ENCODE measurements at places on chromosomes 7 and 10. TPM values are rescaled to one million over a fixed set of nuclear protein-coding genes. Genes with fewer than 3 reads are reported as not detected.

Gene VWDE
- total RNA-seq: not detected

Gene ABCB1
- 4.1 TPM for total RNA-seq

DNA sequence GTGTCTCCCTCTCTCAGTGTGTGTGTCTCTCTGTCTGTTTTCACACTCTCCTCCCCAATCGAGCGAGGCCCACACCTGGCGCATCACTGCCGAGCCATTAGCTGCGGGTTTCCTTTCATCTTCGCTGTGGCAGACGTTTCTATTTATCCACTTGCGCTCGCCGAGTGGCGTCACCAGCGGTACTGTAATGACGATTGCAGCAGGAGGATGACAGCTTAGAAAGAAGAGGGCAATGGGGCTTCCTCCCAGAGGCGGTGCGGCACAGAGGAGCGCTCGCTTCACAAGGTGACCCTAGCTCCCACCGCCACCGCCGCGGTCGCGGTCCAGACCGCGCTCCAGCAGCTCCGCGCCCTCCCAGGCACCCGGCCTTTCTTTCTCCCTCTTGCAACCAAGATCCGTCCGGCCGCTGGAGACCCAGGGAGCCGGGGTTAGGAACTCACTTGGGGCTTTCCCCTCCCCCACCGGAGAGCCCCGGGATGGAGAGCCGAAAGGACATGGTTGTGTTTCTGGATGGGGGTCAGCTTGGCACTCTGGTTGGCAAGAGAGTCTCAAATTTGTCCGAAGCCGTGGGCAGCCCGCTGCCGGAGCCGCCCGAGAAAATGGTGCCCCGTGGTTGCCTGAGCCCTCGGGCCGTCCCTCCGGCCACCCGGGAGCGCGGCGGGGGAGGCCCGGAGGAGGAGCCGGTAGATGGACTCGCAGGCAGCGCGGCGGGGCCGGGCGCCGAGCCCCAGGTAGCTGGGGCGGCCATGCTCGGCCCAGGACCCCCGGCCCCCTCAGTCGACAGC lies at the start of gene EVX1:
Gene EVX1 (plus strand): TSS at position 248 of the 785 bp plus-strand sequence. CDS start 229 bp downstream, at position 477.
- DNase-seq: no peak

DNA sequence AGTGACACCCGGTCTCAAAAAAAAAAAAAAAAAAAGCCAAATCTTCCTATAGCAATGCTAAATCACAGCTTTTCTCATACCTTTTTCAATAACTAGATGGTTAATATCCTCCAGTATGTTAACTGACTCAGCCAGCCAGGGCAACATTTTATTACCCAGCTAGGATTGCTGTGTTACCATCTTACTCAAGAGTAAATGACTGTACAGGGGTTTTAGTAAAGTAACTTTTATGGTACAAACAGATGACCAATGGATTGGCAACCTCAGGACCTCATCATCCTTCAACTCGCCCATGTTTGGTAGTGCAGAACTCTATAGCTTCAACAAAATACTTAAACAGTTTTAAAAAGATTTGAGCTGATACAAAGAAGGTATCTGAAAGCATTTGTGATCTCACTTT lies 59.5 kb downstream of the HBP1 start:
- no peak for DNase-seq

DNA sequence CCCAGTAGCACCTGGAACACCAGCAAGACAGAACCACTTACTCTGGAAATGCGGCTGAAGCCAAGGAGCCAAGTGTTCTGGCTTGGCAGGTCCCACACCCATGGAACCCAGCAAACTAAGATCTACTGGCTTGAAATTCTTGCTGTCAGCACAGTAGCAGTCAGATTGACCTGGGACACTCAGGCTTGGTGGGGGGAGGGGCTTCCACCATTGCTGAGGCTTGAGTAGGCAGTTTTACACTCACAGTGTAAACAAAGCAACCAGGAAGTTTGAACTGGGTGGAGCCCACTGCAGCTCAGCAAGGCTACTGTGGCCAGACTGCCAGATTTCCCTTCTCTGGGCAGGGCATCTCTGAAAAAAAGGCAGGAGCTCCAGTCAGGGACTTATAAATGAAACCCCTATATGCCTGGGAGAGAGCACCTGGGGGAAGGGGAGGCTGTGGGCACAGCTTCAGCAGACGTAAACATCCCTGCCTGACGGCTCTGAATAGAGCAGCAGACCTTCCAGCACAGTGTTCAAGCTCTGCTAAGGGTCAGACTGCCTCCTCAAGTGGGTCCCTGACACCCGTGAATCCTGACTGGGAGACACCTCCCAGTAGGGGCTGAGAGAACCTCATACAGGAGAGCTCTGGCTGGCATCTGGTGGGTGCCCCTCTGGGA lies 121.2 kb downstream of the MTERF1 start:
- DNase-seq: no peak

- no peak for DNase-seq
These were observed 152.0 kb downstream of the MACC1 start for GRCh38 chr7:20064974-20065862.

DNA sequence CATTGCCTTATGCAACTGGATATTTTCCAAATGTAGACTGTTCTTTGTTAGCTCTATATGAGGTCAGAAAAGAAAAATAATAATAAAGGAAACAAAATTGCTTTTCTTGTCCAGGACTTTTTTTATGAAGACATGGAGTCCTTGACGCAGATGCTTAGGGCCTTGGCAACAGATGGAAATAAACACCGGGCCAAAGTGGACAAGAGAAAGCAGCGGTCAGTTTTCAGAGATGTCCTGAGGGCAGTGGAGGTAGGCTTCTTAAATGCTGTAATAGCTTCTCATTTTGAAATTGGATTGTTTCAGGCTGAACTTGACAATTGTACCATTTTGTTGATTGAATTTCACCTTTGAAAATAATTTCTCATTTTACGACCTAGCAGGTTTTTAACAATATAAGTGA lies 12.9 kb upstream of the LSMEM1 start:
- DNase-seq: no peak

DNA sequence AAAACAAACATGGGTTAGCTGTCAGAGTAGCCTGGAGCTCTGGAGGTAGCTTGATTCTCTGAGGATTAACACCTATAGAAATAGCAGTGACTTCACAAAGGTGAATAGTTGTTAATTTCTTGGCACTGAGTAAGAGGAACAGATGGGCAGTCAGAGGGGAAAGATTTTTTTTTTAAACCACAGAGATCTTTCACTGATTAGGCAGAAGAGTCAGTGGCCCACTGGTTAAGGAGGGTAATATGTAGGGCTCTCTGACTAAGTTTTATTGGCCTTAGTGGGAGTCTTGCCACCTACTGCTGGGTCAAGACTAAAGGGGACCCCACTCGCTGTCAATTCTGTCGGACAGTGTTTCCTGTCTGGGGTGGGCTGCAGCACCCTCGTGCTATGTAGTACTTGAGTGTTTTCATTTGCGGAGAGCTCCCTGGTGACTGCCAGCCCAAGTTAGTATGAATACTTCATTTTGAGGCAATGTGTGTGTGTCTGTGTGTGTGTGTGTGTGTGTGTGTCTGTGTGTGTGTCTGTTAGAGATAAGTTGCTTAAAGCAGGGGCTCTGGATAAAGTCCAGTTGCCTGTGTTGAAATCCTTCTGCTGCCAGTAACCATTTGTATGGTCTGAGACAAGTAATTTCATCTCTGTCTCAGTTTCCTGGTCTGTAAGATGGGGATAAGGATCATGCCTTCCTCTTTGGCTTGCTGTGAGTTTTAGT lies 145.2 kb downstream of the ARID5B start:
- no peak for DNase-seq

GRCh38 chr7:34486371-34486770 lies 171.6 kb upstream of the NPSR1 start:
- no peak for DNase-seq

DNA sequence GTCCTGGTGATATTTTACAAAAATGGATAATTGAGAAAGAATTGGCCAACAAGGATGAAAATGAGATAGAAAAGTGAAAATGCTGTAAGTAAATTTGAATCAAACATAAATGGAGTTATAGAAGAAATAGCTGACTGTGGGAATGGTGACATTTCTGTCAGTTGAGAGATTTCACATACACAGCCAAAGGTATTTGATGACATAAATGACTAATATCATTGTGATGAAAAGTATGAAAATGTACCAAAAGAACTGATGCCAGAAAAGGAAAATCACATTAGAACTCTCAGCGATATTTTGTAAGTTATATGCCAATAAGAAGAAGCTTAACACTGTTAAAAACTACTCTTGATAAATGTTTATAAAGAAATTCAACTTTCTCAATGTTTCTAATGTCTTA lies 54.9 kb downstream of the TFPI2 start:
- DNase-seq: no peak

GRCh38 chr7:26413007-26413691 lies 121.5 kb downstream of the SNX10 start:
- no peak for DNase-seq

DNA sequence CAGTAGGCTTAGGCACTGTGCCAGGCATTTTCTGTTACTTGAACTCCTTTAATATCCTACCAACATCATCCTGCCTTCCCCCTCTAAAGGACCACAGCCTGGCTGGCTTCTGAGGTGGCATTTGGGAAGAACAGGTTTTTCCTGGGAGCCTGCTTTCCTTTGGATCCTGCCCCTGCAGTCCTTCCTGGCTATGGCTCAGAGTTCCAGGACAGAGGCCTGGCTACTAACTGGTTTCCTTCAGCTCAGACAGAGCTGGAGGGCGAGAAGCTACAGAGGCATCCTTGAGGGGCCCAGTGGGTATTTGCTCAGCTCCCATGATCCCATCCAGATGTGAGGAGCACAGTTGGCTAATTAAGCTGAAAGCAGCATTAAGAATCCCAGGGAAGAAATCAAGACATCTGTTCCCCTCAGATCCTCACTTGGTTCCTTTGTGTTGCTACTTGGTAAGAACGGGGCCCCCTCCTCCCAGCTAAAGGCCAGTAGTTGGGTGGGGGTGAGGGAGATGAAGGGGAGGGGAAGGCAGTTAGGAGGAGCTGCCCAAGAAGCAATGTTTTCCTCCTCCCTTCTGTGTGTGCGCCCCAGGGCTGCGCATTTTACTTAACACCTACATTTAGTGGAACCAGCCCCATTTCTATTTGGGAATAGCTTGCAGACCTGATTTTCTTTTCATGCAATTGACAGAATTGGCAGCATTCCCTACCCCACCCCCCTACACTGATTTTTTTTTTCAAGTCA lies 142.6 kb upstream of the SORCS3 start:
- DNase-seq: no peak

- DNase-seq: no peak
These were observed 27.7 kb downstream of the PLXNA4 start for GRCh38 chr7:132548489-132549078.

- DNase-seq: no peak
These were observed 20.5 kb upstream of the CFAP46 start for GRCh38 chr10:132962623-132963429.

DNA sequence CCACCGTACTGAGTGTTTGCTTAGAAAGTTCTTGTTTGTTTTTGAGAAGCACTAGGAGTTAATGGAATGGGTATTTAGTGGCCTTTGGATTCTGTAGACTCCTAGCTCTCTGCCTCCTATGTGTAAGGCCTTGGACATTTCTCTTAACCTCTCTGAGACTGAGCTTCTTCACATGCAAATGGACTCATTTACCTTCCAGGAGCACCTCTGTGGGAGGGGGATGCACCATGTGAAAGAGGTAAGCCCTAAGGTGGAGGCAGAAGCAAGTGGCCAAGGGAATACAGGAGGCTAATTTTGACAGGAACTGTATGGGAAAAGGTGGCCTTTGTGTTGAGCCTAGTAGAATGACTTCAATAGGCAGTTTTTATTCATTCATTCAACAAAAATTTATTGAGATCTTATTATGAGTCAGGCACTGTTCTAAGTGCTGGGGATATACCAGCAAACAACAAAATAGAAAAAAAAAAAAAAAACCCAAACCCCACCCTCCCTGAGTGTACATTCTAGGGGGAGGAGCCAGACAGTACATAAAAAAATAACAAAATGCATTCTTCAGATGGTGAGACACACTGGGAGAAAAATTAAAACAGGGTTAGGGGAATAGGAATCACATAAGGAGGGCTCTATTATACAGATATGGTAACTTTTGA lies 9.2 kb upstream of the EPHA1 start:
- no peak for DNase-seq

DNA sequence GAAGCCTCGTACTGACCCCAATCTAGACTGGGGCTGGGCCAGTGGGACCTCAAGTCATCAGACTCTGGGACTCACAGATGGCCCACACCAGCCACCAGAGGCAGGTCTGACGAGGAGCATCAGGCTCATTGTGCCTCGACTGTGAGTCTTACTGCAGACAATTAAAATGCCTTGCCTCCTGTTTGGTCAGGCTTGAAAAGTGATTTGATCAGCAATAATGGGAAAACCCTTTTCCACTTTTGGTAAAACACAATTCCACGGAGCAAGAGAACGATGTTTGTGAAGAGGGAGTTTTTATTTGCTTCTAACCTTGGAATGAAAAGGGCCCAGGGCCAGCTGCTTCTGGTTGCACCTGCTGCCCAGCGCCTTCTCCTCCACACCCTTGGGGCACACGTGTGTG lies 43.9 kb downstream of the C10orf143 start:
- no peak for DNase-seq

- no peak for DNase-seq
These were observed 117.2 kb upstream of the ADO start for GRCh38 chr10:62687230-62687748.

GRCh38 chr7:42736931-42737330 lies 174.9 kb downstream of the C7orf25 start:
- no peak for DNase-seq

GRCh38 chr7:26182283-26182682 lies 18.3 kb downstream of the HNRNPA2B1 start:
- no peak for DNase-seq

- DNase-seq: no peak
These were observed 113.6 kb upstream of the PCLO start for GRCh38 chr7:83276250-83276649.

- DNase-seq: no peak
These were observed 38.9 kb upstream of the SLF2 start for GRCh38 chr10:100873827-100874326.

DNA sequence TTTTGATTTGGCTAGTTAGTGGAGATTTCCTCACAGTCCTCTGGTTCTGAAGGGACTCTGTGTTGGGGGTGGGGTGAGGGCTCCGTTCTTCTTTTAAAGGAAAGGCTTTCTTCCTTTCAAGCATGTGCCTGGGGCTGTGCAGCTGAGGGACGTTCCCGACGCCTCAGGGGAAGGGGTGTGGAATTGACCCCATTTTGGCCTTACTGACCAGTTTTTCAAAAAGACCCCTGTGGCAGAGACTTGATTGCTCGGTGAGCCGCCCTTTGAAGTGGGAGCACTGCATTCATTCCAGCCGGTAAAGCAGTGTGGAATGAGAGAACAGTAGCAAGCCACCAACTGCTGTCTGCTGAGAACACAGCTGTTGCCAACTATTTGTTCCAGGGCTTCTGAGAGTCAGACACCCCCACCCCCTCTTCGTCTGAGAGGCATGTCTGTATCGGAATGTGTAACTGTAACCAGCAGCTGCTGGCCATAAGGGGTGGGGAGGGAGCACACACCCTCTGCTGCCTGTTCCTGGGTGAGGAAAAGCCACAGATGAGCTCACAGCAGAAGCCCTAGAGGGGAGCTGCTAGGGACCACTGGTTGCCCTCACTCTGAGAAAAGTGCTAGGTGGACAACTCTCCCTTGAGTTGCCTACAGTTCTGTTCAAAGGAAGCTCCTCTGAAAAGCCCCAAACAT lies 33.2 kb downstream of the WBP1L start:
- DNase-seq: peak; percentile 87

Data from heart left ventricle (tissue), 16 donors.